NCI-H1092 (cell line): ENCODE measurements at places on chromosomes 7 and 10.

- DNase-seq = no peak
These were observed 100.0 kb downstream of the LSM5 start for GRCh38 chr7:32390210-32390609.

DNA sequence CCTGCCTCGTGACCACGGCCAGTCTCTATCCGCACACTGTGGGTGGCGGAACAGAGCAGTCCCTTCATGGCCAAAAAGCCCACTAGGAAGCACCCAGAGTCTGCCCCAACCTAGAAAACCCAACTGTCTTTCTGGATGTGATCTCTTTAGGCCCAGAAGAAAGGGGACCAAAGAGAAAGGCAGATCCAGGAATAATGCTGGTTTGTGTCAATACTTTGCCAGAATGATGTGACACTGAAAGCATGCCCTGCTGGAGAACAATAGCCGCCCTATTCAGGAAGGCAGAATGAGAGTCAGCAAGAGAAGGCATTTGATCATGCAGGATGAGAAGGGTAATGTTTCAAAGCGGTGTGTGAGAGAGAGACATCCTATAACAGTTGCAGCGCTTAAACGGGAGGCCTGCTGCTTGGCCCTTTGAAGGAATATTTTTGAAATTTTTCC lies 274.7 kb downstream of the USP6NL start:
- DNase-seq = no peak

GRCh38 chr7:382043-382400 lies 92.1 kb downstream of the FOXL3 start:
- no peak for DNase-seq

- DNase-seq = no peak
These were observed 24.7 kb upstream of the TFAM start for GRCh38 chr10:58360412-58361004.

DNA sequence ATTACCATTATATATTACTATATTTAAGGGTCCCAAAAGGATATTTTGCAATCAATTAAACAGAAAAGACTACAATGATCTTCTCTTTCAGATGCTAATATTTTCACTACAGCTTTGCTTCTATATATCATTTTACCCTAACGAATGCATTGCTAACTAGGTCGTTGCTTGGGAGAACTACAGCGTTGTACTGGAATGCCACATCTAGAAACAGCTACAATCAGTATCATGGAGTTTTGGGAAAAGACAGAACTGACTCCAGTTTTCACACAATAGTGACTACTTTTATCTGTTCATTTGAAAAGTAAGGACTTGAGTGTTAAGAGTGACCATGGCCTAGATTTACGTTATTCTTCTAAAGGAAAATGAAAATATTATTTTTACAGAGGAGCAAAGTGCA lies 38.5 kb downstream of the LRRN3 start:
- DNase-seq = no peak

- DNase-seq = no peak
These were observed 252.3 kb downstream of the GATA3 start for GRCh38 chr10:8306685-8307364.

GRCh38 chr10:86098187-86098881 lies 268.3 kb downstream of the GRID1 start:
- no peak for DNase-seq

DNA sequence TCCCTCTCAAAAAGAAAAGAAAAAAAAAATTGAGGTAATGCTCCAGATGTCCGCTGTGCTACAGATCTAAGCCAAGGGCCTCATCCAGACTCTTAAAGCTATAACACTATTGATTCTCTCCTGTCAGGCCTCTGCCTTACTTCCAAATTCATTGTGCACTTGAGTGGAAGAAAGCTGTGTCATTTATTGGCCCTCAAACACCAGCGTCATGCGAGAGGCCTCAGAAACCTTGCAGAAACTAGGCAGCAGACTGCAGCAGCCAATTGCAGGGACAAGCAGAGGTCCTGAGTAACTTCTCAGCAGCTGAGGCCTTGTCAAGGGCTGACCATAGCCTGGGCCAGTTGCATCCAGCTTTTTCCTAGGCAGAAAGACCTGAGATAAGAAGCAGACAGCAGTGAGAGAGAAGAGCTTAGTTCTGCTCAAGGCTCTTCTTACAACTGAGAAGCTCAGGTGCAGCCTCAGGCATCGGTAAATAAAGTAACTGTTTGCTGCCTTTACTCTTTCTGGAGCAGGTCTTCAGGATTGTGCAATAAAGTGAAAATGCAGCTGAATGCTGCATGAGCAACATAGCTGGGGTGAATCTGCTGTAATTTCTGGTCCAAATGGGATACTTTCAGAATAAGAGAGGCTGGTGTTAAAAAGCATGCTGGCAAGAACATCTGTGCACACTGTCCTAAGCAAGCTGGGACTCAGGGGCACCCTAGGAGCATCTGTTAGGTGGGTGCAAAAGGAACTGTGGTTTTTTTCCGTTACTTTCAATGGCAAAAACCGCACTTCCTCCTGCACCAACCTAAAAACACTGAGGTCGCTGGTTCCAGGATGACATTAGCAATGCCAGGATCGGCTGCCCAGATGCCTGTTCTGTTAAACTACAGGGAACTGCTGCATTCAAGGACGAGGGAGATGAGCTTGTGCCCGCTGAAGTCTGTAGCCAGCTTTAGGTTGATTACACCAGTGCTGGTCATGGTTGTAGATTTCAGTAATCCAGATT lies 181.8 kb upstream of the PFKP start:
- no peak for DNase-seq

- DNase-seq = no peak
These were observed 46.3 kb downstream of the CDH23 start for GRCh38 chr10:71442859-71443570.

GRCh38 chr10:77530011-77530410 lies 107.6 kb downstream of the KCNMA1 start:
- DNase-seq = no peak

DNA sequence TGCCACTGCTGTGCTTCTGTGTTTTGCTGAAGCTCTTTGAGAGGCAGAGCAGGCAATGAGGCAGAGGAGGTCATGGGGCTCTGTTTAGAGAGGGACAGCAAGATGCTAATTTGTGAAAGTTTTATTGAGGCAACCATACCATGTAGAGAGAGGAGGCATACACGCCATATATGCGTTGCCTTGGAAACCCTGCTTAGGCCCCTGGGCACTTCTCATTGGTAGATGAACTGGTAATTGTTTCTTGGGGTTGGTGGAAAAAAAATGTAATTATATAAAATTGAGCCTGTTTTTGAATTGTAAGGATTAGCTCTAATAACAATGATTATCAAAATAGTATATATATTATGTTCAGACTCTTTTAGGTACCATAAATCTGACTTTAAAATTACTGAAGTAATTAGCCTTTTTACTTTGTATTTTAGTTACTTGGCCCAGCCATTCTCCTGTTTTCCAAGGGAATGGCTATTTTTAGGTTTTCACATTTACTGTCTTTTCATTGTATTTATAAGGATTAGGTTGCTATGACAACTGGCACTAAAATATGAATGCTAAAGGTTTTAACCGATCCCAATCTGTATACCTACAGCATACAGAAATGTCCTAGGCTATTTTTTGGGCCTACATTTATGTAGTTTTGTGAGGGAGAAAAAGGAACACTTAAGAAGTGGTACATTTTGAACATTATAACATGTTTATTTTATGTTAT lies 52.4 kb downstream of the BZW2 start:
- no peak for DNase-seq

DNA sequence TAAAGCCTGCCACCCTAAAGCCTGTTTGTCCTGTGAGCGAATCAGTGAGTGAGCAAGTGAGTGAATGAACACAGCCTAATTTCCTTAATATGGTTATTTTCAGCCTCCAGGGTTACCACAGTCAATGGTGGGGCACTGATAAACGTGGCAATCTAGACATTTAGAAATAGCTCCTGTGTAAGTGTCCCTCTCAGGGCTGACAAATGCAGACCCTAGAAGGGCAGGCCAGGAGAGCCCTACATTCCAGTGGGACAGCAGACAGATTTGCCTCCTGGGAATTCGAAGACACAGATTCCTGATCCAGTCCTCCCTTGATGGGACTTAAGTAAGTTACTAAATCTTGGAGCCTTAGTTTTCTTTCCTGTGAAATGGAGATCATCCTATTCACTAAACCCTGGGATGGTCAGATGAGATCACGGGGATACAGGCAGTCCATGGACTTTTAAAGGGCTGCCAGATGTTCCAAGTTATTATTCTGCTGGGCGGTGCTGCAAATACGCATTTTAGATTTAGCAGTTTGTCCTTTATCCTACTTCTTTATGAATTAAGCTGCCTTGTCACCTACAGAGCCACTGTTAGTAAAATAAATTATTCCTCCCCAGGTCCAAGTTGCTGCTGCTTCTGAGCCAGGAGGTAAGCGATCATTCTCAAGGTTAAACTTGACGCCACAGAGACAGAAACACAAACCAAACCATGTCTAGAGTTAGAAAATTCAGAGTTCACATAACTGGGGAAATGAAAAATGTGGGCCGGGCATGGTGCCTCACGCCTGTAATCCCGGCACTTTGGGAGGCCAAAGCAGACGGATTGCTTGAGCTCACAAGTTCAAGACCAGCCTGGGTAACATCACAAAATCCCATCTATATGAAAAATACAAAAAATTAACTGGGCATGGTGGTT lies 54.8 kb upstream of the TM9SF3 start:
- DNase-seq = no peak

DNA sequence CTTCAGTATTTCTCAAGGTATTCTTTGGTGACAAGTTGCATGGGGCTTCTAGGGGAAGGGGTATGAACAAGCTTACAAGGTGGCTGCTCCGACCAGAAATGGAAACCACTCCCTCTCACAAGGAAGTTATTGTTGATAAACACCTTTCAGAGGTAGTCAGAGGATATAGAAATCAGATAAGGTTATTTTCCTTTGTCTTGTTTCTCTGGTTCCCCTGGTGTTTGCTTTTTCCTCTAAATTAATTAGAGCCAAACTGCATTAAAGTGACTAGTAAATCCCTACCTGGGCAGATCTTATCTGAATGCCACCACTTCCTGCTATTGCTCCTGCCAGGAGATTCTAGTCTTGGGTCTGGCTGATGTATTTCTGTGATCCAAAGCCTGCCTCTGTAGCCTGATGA lies 725.4 kb downstream of the INHBA start:
- DNase-seq = no peak

DNA sequence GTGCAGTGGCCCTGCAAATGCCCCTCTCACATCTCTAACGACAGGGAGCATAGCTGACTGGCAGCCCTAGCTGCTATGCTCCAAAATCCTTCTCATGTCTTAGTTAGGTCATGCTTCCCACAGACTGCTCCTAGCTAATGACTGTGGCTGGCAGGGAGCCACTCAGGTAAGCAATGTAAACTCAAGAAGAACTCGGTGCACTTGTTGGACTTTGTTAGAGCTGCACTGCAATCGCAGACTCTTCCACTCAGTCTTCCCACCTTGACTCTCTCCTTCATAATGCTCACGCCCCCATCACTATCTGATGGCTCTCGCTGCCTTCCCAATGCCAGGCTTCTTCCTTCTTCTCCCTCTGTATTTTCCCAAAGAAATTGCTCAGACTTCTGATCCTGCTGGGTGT lies 24.0 kb downstream of the OR9A2 start:
- no peak for DNase-seq

- DNase-seq = no peak
These were observed 527.7 kb downstream of the GALNT17 start for GRCh38 chr7:71659622-71660021.

DNA sequence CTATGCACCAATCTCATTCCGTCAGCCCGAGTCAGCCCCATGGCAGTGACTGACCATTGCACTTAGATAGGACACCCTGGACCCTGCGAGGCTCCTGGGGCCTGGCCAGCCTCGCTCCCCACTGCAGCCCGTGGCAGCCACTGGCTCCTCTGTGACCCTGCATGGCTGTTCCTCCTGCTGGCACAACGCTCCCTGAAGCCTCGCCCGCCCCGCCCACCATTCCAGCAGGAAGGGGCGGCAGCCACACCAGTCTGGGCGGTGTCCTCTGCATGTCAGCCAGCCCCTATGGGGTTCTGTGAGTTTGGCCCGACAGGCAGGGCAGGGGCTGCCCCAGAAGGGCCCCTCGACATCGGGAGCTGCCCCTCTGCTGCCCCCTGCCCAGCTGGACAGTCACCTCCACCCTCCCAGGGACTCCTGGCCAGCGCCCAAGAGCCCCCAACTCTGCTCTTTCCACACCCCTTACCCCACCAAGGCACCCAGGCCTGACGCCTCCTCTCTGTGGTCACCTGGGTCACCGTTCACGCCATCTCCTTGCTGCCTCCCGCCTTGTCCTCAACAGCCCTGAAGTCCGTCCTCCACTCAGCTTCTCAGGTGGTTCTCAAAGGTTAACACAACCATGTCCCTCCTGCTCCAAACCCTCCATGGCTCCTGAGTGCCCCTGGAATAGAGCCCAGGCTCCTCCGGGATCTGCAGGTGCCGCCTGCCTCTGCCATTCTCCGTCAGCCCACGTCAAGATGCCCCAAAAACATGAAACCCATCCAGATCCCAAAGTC lies 103.5 kb downstream of the MICALL2 start:
- DNase-seq = no peak

GRCh38 chr7:12674861-12675260 lies 12.6 kb upstream of the ARL4A start:
- DNase-seq = no peak

DNA sequence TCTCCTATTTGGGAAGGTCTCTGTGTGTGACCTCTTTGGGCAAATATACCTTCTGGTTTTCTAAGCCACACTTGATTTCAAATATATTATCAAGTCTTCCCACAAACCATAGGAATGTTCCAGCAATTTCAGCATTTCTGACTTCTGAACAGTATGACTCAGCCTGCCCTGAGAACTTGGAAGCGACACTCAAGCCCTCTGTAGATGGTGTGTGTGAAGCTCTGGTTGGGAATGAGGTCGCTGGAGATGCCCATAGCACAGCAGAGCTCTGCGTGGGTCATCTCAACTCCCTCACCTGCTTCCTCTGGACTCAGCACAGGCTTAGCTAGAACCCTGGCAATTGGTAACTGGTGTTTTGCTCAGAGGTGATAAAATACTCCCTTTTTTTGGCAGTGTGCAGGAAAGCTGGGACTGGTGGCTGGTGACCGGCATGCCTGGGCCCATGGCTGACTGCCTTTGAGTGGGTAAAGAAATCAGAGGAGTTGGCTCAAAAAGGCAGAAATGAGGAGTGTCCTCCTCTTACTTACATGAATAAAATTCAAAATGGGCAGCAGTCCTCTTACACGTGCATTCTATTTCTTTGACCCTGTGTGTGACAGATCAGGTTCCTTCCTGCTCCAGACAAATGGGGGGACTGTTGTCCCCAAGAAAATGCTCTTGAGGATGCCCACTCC lies 87.5 kb upstream of the NRP1 start:
- DNase-seq = peak; percentile 11

- DNase-seq = no peak
These were observed 256.9 kb downstream of the MDFIC start for GRCh38 chr7:115178835-115179234.

GRCh38 chr10:60906411-60906810 lies 37.6 kb downstream of the RHOBTB1 start:
- DNase-seq = no peak

GRCh38 chr10:93087846-93088245 lies 14.2 kb downstream of the CYP26A1 start:
- DNase-seq = no peak
